ENCODE measurements at places on chromosomes 1 and 21.

DNA sequence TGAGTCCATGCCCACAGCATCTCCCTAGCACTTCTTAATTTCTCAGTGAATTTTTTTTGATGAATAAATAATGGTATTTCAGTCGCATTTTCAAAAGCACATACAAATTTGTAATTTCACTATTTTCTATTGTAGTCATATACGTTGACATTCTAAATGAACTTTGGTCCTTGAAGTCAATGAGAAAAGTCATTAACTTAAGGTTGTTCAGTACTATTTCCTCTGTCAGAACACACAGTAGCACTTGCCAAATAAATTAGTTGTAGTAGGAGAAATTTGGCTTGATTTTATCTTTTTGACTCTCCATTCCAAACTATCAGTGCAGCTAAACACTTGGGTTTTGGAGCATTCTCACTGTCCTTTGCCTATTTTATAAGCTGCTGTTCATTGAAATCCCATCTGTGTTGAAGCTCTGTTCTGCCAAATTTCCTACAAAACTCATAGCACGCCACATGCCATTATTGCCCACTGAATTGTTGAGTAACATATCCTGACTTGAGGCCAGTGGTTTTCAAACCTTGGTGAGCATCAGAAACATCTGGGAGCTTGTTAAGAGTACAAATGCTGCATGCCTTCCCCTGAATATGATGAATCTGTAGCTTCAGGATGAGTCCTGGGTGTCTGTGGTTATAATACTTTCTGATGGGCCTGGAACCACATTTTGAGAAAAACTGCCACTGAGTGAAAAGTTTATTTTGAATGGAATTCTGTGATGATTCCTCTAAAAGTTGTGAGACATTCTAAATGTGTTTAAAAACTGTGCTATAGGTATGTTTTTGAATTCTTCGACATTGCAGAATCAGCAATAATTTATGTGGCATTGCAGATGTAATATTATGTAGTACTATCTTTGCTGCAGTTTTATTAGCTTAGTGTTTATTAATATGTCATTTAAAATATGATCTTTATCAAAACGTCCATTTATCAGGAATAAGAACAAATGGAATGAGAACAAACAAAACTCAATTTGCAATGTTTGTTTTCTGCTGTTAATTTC, 78.9 kb downstream of the DNM3 start:
- no peak overlapping the region for H3K4me3 ChIP-seq
- H3K36me3 ChIP-seq, result no peaks in the 10 kb centered on the region
- no peaks in the 10 kb centered on the region for H3K27me3 ChIP-seq
- H3K4me1 ChIP-seq, result peaks cover 13% of the 10 kb centered on the region
- no peak overlapping the region for H3K27ac ChIP-seq

GRCh38 chr1:108699375-108700332, 7.5 kb downstream of the PRPF38B start:
- no peak for DNase-seq
- no peak overlapping the region for H3K27ac ChIP-seq
- H3K36me3 ChIP-seq, result peaks cover 71% of the 10 kb centered on the region
- H3K27me3 ChIP-seq, result no peaks in the 10 kb centered on the region
- no peak overlapping the region for H3K4me3 ChIP-seq
- peaks cover 10% of the 10 kb centered on the region for H3K4me1 ChIP-seq

DNA sequence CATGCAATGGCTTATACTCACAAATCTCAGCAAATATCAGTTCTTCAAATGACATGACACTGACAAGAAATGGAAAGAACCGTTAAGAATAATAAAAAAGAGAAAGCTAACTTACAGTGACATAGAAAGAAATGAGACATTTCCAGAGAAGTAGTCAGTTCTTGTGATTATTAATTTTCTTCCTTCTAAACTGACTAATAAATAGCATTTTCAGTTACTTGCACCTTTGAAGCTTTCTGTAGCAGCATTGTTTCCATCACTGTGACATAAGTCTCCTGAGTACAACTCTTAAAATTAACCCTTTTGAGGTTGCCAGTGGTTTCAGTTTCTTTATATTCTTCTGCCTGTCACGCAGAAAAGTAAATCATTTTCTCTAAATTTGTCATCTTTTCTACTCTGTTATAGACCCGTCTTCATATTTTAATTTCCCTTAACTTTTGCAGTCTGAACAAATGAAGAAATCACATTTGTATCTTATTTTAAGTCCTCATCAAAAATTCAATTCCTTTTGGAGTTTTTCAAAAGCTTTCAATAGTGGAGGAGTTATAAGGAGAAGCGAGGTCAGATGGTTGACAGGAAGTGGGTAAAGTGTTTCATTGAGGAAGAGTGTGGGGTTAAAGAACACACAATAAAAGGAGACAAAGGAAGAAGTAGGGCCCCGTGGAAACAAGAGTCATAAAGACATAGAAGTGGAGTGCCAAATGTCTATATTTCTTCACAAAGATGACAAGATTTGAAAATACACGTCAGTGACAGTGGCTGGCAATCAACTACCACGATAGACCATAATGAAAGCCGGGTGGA, 57.9 kb upstream of the S1PR1 start:
- no peak overlapping the region for H3K27ac ChIP-seq
- H3K4me1 ChIP-seq, result no peaks in the 10 kb centered on the region
- no peaks in the 10 kb centered on the region for H3K36me3 ChIP-seq
- DNase-seq, result no peak
- H3K27me3 ChIP-seq, result no peaks in the 10 kb centered on the region

GRCh38 chr1:235017719-235018118, 110.9 kb downstream of the TOMM20 start:
- no peaks in the 10 kb centered on the region for H3K36me3 ChIP-seq
- peak overlapping the region; percentile 74 for H3K27ac ChIP-seq
- H3K27me3 ChIP-seq, result no peaks in the 10 kb centered on the region
- H3K4me3 ChIP-seq, result no peak overlapping the region
- H3K4me1 ChIP-seq, result peaks cover 61% of the 10 kb centered on the region

DNA sequence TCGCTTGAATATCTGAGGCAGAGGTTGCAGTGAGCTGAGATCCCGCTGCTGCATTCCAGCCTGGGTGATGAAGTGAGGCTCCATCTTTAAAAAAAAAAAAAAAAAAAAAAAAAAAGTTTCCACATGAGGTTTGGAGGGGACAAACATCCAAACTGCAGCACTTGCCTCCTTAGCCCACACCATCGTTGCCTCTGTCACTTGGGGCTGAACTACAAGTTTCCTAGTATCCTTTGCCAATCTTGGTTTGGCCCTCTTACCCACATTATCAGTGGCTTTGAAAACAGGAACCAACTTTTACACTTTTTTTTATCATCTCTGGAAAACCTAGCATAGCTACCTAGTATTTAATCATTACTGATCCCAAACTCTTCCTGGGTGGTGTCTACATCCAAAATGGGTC, 59.2 kb downstream of the CLSTN1 start:
- no peaks in the 10 kb centered on the region for H3K27me3 ChIP-seq
- no peak overlapping the region for H3K4me3 ChIP-seq
- H3K27ac ChIP-seq, result no peak overlapping the region
- DNase-seq, result no peak
- no peaks in the 10 kb centered on the region for H3K4me1 ChIP-seq

- no peak overlapping the region for H3K27ac ChIP-seq
- no peak for DNase-seq
- no peaks in the 10 kb centered on the region for H3K27me3 ChIP-seq
- peaks cover 17% of the 10 kb centered on the region for H3K4me1 ChIP-seq
- H3K36me3 ChIP-seq, result no peaks in the 10 kb centered on the region
These were observed 209.7 kb upstream of the ST6GALNAC5 start for GRCh38 chr1:76657623-76658022.

GRCh38 chr1:47323599-47324031, 9.7 kb upstream of the STIL start:
- no peaks in the 10 kb centered on the region for H3K36me3 ChIP-seq
- H3K4me1 ChIP-seq, result no peaks in the 10 kb centered on the region
- no peak for DNase-seq
- no peaks in the 10 kb centered on the region for H3K27me3 ChIP-seq
- no peak overlapping the region for H3K4me3 ChIP-seq

DNA sequence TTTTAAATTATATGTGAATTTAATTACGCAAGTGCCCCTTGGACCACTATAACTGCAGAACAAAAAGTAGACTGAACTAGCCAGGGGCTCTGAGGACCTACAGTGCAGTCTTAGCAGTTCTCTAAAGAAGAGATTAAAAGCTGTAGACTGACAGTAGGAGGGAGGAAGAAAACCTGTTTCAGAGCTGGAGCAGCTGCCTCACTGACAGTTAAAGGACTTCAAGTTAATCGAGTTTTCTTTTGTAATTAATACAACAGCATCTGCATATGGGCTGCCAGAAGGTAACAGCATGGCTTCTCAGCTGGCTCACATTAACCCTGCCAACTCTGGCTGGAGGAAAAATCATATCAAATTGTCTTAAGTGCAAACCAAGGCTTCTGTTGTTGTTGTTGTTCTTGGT, 19.9 kb downstream of the DSTYK start:
- no peak overlapping the region for H3K27ac ChIP-seq
- no peak for DNase-seq
- H3K4me3 ChIP-seq, result no peak overlapping the region
- H3K4me1 ChIP-seq, result no peaks in the 10 kb centered on the region
- H3K36me3 ChIP-seq, result no peaks in the 10 kb centered on the region

GRCh38 chr21:30268608-30269197, 14.0 kb downstream of the KRTAP24-1 start:
- DNase-seq, result peak; percentile 67
- H3K27me3 ChIP-seq, result 0 out of 2 replicates have a peak, but pooled peaks cover 2% of the 10 kb centered on the region
- no peak overlapping the region for H3K27ac ChIP-seq
- H3K4me1 ChIP-seq, result no peaks in the 10 kb centered on the region
- H3K4me3 ChIP-seq, result no peak overlapping the region

DNA sequence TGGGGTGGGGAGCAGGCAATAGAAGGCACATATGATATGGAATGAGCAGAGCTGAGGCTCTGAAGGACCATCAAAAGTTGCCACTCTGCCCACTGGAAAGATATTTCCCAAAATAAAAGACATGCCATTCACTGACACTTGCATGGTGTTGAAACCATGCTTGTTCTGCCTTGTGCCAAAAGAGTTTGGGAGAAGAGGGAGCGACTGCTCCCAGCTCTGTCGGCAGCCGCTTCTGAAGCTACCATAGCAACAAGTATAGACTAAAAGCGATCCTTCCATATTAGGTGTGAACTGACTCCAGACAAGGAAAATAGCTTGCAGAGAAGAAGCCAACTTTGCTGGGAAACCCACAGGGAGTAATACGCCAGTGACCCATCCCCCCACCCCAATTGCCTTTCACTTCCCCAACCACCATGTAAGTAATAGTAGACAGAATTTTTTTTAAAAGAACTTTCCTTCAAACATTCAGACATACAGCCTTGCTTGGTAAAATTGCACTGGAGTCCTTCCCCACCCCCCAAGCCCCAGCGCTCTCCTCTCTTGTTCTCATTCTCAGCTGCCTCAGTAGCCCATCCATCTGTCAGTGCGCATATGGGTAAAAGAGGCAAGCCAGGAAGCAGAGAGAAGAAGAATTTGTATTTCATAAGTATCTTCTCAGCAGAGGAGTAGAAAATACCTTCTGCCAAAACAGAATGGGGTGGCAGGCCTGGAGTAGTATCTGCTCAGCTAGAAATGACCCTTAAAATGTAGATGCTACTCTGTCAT, 263.7 kb downstream of the OMA1 start:
- H3K27me3 ChIP-seq, result no peaks in the 10 kb centered on the region
- no peaks in the 10 kb centered on the region for H3K36me3 ChIP-seq
- H3K4me3 ChIP-seq, result no peak overlapping the region
- H3K4me1 ChIP-seq, result no peaks in the 10 kb centered on the region

DNA sequence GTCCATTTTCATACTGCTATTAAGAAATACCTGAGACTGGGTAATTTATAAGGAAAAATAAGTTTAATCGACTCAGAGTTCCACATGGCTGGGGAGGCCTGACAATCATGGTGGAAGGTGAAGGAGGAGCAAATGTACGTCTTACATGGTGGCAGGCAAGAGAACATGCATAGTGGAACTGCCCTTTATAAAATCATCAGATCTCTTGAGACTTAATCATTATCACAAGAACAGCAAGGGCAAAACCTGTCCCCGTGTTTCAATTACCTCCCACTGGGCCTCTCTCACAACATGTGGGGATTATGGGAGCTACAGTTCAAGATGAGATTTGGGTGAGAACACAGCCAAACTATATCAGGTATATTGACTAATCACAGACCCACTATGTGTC, 370.2 kb upstream of the USP24 start:
- no peak overlapping the region for H3K4me3 ChIP-seq
- peaks cover 4% of the 10 kb centered on the region for H3K27me3 ChIP-seq
- H3K4me1 ChIP-seq, result no peaks in the 10 kb centered on the region
- H3K36me3 ChIP-seq, result no peaks in the 10 kb centered on the region
- H3K27ac ChIP-seq, result no peak overlapping the region

GRCh38 chr1:40944841-40945430, 34.6 kb upstream of the CTPS1 start:
- no peaks in the 10 kb centered on the region for H3K36me3 ChIP-seq
- H3K4me1 ChIP-seq, result no peaks in the 10 kb centered on the region
- no peak for DNase-seq
- H3K4me3 ChIP-seq, result no peak overlapping the region
- no peaks in the 10 kb centered on the region for H3K27me3 ChIP-seq

DNA sequence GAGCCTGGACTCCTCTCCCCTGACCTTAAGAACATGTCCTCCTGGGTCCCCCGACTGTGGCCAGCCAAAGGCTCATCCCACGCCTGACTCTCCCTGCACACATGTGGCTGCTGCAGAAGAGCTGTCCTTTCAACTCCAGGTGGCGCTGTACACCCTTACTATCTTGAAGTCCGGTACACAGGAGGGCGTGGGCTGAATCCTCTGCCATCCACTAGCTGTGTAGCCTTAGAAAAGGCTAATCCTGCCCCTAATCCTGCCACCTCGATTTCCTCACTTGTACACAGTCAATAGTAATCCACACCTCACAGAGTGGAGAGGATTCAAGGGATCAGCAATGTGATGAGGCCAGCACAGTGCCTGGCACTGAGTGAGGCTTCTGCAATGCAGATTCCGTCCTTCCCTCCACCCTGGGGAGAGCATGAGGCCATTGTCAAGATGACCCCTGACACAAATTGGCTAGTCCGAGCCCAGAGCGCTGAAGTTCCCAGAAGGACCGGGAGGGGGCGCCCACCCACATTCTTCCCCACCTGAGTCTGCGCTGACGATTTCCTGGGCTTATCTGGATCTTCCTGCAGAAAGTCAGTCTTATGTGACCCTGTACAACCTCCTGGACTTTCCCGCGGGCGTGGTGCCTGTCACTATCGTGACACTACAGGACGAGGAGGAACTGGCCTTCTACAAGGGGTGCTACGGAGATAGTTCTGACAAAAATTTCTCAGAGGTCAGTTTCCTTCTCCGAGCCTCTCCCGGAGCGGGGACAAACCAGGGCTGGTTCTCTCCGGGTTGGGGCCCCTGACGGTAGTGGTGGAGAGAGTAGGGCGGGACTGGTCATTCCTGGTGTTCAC, 47.1 kb upstream of the DMBX1 start:
- H3K4me3 ChIP-seq, result no peak overlapping the region
- H3K27ac ChIP-seq, result no peak overlapping the region
- no peaks in the 10 kb centered on the region for H3K36me3 ChIP-seq
- peak; percentile 86 for DNase-seq
- H3K27me3 ChIP-seq, result peaks cover 26% of the 10 kb centered on the region

GRCh38 chr1:204250428-204251030, 36.7 kb upstream of the GOLT1A start:
- H3K27me3 ChIP-seq, result no peaks in the 10 kb centered on the region
- no peaks in the 10 kb centered on the region for H3K36me3 ChIP-seq
- H3K4me1 ChIP-seq, result peaks cover 3% of the 10 kb centered on the region
- no peak overlapping the region for H3K4me3 ChIP-seq

GRCh38 chr1:173648880-173649605, 13.9 kb downstream of the TEX50 start:
- H3K27me3 ChIP-seq, result no peaks in the 10 kb centered on the region
- H3K4me3 ChIP-seq, result no peak overlapping the region
- no peak overlapping the region for H3K27ac ChIP-seq
- no peaks in the 10 kb centered on the region for H3K4me1 ChIP-seq
- no peaks in the 10 kb centered on the region for H3K36me3 ChIP-seq

GRCh38 chr1:1397839-1398523, 1.2 kb downstream of the CCNL2 start:
- peaks cover 14% of the 10 kb centered on the region for H3K4me1 ChIP-seq
- H3K4me3 ChIP-seq, result peak overlapping the region; percentile 89
- DNase-seq, result no peak

All from SJCRH30 (cell line).